ENCODE measurements at places on chromosomes 5 and 9. TPM values are rescaled to one million over a fixed set of nuclear protein-coding genes. Genes with fewer than 3 reads are reported as not detected.
A peak's percentile ranks its signal among the peaks of the same experiment; 100 is the strongest.

ADCY2 gene
- 0.30 TPM for total RNA-seq

GRCh38 chr5:158676642-158677469, 422.9 kb downstream of the EBF1 start:
- DNase-seq, result no peak

DNA sequence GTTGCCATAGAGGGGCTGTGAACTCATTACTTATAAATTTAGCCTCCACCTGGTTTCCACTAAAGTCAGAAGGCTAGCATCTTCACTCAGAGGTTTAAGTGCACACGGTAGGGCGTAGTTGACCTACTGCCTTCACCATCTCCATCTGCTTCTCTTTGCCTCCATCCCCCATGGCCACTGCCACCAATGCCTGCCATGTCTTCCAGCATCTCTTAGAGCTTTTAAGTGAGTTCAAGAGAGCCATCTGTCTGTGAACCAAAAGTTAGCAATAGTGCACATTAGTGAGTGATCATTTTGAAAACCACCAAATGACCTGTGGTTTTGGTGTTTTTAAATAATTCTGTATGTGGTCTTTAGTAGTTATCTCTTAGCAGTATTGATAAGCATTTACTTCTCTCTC, 102.0 kb downstream of the DMRTA1 start:
- DNase-seq, result no peak

DNA sequence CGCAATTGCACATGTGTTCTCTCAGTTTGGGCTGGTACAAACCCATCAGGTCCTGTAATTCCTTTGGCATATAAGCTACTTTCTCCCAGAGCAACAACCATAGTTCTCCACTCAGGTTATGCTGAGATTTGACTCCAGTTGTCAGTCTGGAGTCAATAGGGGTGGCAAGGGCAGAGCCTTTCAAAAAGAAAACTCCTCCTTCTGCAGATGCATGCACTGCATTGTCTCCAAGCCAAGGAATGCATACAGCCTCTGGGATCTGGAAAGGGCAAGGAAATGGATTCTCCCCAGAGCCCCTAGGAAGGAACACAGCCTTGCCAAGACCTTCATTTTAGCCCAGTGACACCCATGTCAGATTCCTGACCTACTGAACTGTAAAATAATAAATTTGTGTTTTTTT, 31.0 kb upstream of the GZMA start:
- no peak for DNase-seq

GRCh38 chr5:157306692-157307471, 41.0 kb downstream of the CYFIP2 start:
- DNase-seq, result no peak

DNA sequence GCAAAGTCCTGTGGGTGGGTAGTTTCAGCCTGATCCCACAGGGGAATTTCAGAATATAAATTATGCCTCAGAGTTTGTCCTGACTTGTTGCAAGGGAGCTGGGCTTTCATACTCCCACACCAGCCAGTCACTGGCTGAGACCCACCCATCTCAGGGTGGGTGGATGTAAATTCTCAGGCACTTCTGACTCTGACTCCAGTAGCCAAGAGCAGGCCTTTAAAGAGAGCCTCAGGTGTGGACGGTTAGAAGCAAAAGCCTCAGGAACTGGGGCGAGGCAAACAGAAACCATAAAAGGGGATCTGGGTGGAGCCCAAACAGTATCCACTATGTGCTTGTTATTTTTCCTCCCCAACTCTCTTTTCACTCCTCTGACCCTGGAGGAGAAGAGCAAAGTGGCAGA, 28.6 kb upstream of the FBXW11 start:
- DNase-seq, result no peak

DNA sequence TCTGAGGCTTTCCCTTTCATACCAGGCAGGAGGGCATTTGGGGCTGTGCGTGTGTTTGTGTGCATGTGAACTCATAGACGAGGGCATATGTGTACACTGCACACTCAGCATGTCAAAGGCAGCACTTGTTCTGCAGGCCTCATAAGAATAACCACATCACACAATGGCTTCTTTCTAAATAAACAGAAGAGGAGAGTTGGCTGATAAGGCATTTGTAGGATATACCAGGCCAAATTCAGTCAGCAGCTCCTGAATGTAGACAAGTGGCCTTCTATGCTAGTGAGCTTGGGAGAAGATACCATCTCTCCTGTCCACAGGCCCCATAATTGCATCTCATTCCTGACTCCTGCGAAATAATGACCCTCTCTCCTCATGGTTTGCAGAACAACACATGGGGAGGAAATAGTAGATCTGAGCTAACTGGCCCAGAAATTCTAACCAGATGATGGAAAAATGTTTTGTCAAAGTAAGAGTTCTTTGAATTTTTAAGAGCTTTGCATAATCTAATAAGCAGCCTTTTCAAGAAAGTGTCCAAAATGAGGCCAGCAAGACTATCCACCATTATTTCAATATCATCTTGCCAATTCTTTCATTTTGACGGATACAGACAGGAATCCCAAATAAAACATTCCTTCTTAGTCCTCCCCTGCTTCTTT, 60.5 kb upstream of the GAS1 start:
- no peak for DNase-seq

- no peak for DNase-seq
These were observed 75.1 kb downstream of the PSAT1 start for GRCh38 chr9:78371981-78372380.

DNA sequence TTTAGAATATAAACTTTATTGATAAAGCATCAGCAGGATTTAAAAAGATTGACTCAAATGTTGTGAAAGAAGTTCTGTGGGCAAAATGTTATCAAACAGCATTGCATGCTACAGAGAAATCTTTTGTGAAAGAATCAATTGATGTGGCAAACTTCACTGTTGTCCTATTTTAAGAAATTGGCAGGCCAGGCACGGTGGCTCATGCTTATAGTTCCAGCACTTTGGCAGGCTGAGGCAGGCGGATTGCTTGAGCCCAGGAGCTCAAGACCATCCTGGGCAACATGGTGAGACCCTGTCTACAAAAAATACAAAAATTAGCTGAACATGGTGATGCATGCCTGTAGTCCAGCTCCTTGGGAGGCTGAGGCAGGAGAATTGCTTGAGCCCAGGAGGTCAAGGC, 17.4 kb downstream of the ZBTB43 start:
- no peak for DNase-seq

GPX3 gene
- 744 TPM for total RNA-seq

DNA sequence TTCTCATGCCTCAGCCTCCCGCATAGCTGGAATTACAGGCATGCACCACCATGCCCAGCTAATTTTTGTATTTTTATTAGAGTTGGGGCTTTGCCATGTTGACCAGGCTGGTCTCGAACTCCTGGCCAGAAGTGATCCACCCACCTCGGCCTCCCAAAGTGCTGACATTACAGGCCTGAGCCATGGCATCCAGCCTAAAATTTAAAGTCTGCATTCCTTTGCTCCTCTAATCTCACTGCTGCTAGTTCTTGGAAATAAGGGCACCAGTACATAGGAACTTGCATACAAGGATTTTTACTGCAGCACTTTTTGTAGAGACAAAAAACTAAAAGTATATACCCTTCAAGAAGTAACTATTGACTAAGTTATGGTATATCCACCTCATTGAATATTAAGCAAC, 20.0 kb upstream of the DCP2 start:
- no peak for DNase-seq

ACSL6 gene
- total RNA-seq, result 2.7 TPM

- DNase-seq, result no peak
These were observed 153.8 kb downstream of the ARL15 start for GRCh38 chr5:54156577-54156976.

DNA sequence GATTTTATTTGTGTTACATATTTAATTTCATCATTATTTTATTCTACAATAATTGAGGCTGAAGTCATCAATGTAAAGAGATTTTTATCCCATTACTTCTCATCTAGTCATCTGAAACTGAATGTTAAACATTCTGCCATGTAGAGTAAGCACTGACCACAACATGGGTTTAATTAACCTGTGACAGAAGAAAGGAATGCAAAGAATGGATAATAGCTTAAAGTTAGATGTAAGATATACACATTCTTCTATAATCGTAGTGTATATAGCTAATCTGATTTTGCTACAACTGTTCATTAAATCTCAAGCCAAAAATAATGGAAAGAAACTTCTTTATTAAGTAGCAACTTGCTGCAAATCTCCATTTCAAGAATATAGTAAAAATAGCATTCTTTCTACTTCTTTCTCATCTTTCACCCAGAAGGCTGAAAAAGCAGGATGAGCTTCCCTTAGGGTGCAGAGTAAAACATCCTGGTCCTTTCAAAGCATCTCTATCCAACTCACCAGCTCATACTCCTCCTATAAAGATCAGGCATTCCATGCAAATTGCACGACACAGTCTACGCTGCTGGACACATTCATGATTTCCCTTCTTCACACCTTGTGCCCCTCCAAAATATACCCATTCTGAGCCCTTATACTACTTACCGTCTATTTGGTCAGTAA, 115.2 kb downstream of the EFNA5 start:
- no peak for DNase-seq

SV2C gene
- total RNA-seq, result 0.44 TPM

DNA sequence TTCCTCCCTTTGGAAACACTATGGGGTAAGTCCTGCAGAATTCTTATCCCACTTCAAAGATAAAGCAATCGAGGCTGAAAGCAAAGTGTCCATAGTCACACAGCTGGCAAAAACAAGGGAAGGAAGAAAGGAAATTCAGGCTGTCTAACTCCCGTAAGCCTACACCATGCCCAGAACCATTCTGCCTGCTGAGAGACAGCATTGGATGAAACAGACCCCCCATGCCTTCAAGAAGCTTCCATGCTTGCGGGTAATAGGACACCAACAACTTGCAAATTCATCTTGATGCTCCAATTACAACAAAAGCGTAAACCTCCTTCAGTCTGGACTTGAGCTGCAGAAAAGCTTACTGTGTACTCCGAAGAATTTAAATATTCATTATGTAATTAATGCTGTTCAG, 181.1 kb upstream of the WWC1 start:
- no peak for DNase-seq

- DNase-seq, result peak; percentile 28
These were observed 286.9 kb downstream of the FBXL7 start for GRCh38 chr5:15786884-15787283.

GRCh38 chr9:137427454-137428310, 4.5 kb downstream of the NOXA1 start:
- DNase-seq, result no peak

OLFML2A gene
- 41.1 TPM for total RNA-seq

GRCh38 chr5:158421319-158421718, 562.4 kb upstream of the CLINT1 start:
- DNase-seq, result no peak

- DNase-seq, result no peak
These were observed 3.2 kb downstream of the TNFAIP8 start for GRCh38 chr5:119358901-119359603.

GRCh38 chr5:88691230-88691582, 191.8 kb downstream of the MEF2C start:
- no peak for DNase-seq

GRCh38 chr5:139960723-139961383, 82.2 kb downstream of the NRG2 start:
- DNase-seq, result no peak

SLC27A4 gene
- 18.8 TPM for total RNA-seq

DNA sequence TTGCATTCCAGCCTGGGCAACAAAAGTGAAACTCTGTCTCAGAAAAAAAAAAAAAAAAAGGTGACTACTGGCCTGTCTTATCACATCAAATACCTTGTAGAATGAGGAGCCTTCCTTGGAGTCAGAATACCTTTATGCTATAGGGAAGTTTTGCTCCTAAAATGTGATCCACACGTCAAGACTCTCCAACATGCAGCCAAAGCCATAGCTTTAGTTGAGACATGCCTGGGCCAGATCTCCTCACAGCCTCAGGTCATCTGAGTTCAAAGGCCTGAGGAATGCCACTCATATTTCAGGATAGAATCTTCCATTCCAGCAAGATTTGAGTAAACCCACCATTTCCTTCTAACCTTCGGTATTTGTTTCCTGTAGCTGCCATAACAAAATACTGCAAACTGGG, 13.7 kb upstream of the SOWAHA start:
- DNase-seq, result no peak

BARHL1 gene
- not detected for total RNA-seq

GPX8 gene
- total RNA-seq, result 9.8 TPM

DNA sequence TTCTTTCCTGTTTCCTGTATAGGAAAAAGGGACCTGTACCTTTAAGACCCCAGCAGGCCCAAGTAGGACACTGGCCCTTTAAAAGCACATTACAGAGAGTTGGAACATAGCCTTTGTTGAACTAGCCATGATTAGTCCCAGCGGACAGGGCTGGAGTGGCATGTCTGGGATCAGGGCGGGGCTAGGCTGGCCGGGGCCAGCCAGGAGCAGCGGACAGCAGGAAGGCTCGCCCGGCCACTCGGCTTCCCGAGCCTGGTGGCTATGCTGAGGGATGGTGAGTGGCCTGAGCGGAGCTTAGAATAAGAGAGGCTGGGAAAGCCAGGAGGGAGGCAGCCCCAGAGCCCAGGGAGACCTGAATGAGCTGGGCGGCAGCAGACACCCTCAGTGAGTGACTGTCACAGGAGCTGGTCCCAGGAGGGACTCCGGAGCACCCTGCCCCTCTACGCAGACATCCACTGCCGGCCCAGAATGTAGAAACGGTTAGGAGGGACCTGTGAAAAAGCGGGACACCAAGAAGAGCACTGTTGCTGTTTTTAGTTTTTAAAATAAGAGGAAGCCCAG, 92.1 kb downstream of the DAB2IP start:
- DNase-seq, result peak; percentile 87

PSIP1 gene
- total RNA-seq, result 22.5 TPM
